ENCODE measurements at places on chromosomes 5 and 9. TPM values are rescaled to one million over a fixed set of nuclear protein-coding genes. Genes with fewer than 3 reads are reported as not detected.

- DNase-seq = peak; percentile 19
These were observed 49.9 kb upstream of the JAK2 start for GRCh38 chr9:4935001-4935672.

DNA sequence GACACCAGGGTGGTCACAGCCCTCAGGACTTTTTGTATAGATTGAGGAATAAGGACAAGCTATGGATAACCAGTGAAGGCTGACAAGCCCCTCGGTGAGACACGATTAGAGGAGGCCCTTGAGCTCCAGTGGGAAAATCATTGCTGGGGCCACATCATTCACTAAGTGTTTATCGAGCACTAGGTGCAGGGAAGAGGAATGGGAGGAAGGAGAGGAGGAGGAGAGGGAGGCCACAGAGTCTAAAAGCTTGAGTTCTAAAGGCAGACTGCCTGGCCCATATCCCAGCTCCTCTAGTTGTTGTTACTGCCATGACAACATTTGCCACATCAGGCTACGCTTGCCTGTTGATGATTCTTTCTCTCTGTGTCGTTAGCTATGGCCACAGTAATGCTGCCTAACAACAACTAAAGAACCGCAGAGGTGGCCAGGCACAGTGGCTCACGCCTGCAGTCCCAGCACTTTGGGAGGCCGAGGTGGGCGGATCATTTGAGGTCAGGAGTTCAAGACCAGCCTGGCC is 37.6 kb downstream of the NKX2-5 start:
- no peak for DNase-seq

GRCh38 chr9:69179037-69179436 is 5.0 kb downstream of the TJP2 start:
- no peak for DNase-seq

DNA sequence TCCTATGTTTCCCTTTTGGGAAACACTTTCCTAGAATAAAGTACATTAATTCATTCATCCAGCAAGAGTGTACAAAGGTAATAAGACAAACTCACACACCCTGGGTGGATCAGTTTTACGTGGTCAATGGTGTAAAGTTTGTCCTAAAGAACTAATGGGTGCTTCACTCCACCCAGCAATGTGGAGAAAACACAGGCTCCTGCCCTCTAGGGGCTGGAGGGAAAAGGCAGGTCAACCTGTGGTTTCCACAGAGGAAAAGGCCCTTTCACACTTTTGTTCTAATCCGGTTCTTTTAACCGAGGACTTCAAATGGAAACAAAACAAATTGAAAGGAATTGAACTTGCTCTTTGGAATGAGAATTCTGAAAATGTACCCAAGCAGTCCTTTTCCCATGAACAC is 80.9 kb upstream of the SPOCK1 start:
- no peak for DNase-seq

DNA sequence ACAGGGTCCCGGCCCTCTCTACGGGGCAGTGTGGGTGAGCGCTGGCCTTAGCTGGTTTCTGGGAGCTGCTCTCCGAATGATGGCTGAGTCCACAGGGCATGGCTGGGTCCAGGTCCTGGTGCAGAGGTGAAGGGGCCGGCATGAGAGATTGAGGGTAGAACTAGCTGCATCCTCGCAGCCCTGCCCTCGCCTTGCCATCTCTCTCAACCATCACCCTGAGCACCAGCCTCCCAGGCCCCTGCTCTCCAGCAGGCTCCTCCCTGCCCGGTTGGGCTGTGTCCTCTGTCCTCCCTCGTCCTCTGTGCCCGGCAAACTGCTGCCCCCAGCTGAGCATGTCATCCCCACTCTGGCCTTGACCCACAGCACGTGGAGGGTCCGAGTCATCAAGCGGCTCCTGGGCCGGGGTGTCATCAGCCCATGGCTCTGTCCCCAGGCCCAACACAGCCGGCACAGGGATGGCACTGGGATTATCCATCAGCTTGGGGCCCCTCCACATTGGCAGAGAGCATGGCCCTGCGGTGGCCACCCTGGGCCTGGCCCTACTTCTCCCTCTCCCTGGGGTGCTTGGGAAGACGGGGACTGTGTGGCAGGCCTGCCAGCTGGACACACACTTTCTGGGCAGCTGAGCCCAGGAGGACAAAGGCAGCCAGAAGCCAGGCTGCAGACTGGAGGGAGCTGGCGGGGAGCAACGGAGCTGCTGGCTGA is 8.4 kb downstream of the FLT4 start:
- no peak for DNase-seq

- no peak for DNase-seq
These were observed 687.7 kb upstream of the ARRDC3 start for GRCh38 chr5:92070786-92071185.

GRCh38 chr5:117357886-117358285 is 783.3 kb upstream of the SEMA6A start:
- no peak for DNase-seq

DNA sequence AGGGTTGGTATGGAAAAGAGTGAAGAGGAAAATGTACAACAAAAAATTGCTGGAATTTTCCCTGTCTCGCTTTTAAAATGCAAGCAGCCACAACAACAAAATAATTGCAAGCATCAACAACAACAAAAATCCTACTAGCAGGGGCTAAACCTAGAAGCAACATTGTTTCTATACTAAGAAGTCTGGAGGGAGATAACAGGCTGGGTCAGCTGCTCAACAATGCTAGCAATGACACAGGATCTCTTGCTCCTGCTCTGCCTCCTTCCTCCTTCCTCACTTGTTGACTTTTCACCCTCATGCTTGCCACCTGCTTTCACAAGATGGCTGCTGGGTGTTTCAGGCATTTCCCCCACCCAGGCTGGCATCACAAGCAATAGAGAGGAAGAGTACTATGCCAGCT is 7.6 kb upstream of the AOPEP start:
- DNase-seq = no peak

DNA sequence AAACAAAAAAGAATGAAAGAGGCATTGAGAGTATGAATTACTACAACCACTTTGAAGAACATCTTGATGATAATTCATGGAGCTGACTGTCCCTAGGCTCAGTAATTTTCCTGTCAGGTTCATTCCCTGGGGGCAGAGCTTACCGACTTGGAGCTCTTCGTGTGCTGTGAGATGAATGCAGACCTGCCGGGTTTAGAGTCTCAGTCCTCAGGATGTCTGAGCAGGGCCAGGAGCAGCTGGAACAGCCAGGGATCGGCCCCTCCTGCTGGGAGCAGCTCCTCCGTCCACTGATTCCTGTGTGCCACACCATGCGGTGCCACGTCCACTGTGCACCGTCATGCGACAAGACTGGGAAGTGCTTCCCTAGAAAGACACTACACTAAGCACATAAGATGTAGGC is 62.2 kb upstream of the SPIN1 start:
- DNase-seq = no peak

- no peak for DNase-seq
These were observed 228.6 kb downstream of the NR3C1 start for GRCh38 chr5:143174714-143175398.

DNA sequence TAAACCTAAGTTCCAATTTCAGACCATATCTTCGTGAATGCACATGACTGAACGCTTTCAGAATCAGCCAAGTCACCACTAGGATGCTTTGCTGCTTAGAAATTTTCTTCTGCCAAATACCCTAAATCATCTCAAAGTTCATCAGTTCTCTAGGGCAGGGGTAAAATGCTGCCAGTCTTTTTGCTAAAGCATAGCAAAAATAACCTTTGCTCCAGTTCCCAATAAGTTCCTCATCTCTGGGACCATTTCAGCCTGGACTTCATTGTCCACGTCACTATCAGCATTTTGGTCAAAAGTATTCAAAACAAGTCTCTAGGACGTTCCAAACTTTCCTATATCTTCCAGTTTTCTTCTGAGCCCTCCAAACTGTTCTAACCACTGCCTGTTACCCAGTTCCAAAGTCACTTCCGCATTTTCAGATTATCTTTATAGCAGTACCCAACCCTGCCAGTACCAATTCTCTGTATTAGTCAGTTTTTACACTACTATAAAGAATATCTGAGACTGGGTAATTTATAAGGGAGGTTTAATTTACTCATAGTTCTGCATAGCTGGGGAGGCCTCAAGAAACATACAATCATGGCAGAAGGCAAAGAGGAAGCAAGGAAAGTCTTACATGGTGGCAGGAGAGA is 74.8 kb downstream of the NR3C1 start:
- no peak for DNase-seq

GRCh38 chr9:96320749-96321280 is 18.8 kb upstream of the HSD17B3 start:
- no peak for DNase-seq

DNA sequence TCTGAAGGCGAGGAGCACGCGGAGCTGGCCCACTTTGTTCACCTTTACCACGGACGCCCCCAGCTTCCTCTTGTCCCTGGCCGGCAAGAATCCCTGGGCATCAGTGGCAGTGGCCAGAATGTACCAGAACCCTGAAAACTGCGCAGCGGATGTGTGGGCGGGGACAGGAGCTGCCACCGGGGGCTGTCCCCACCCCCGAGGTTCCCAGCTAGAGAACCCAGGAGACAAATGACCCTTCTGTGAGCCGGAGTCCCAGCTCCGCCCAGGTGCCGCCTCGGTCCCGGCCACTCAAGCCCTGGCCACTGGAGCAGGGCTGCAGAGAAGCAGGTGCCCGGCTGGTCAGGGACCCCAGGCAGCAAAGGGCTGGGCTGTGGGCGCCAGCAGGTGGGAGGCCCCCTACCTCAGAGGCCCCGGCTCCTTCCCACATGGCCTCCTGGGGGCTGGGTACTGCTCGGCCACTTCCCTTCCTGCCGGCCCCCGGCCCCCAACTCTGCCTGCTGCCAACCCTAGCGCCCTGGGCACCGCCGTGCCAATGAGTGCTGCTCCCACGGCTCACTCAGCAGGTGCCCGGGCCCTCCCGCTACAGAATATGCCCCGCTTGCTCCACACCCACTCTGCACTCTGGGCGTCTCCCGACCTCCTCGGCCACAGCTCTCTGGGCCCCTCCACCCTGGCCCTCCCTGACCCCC is 713 bp downstream of the LCN10 start:
- DNase-seq = no peak

GRCh38 chr9:35661756-35662350 is 3.1 kb downstream of the ARHGEF39 start:
- DNase-seq = no peak

DNA sequence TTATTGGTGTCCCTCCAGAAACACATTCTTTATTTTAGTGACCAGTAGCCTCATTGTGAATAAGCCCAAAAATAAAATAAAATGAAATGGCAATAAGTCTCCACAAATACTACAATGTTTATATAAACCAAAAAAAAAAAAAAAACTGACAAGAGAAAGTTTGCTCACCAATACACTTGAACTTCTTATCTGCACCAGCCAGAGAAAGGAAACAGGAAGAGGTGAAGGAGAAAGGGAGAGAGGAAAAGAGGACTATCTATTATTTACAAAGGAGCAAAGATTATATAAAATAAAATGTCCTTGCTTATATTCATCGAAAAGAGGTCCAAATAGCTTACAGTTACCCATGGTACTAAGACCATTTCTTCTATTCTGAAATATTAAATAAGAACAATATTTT is 176.4 kb upstream of the CCNG1 start:
- DNase-seq = no peak

DNA sequence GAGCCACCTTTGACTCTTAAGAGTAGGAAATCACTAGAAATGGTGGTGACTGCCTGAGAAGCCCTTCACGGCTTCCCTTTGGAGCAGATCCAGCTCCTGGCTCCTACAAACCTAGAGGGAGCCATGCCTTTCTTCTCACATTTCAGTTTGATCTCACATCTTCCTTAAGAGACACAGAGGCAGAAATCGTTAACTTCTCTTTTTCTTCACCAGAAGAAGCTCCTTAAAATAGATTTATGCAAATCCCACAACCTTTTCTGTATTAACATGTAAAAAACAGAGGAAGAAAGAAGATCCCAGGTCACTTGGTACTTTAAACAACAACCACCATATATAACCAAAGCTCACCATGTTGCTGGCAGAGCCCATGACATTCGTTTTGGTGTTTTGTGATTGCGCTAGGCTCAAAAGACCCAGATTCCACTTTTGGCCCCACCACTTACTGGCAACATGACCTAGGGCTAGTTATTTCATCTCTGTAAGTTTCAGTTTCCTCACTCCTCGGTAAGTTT is 29.6 kb downstream of the PAX5 start:
- DNase-seq = no peak

Gene RNF180
- 9.0 TPM for polyA plus RNA-seq

Gene ST6GALNAC6
- polyA plus RNA-seq = 48.1 TPM

Gene PCDH1
- polyA plus RNA-seq = 24.8 TPM

Gene AJM1
- polyA plus RNA-seq = 1.5 TPM

Gene TPPP
- 6.4 TPM for polyA plus RNA-seq

Gene MARVELD2
- polyA plus RNA-seq = 23.8 TPM

Gene SOX30
- polyA plus RNA-seq = 0.64 TPM

Gene DELE1
- 99.9 TPM for polyA plus RNA-seq

Measured in renal pelvis (tissue), 12 donors.